Fibroblast of villous mesenchyme (primary cell): ENCODE measurements at places on chromosomes 5 and 9.
A peak's percentile ranks its signal among the peaks of the same experiment; 100 is the strongest.

GRCh38 chr5:160978944-160979343 lies 126.9 kb upstream of the ATP10B start:
- no peak for DNase-seq

DNA sequence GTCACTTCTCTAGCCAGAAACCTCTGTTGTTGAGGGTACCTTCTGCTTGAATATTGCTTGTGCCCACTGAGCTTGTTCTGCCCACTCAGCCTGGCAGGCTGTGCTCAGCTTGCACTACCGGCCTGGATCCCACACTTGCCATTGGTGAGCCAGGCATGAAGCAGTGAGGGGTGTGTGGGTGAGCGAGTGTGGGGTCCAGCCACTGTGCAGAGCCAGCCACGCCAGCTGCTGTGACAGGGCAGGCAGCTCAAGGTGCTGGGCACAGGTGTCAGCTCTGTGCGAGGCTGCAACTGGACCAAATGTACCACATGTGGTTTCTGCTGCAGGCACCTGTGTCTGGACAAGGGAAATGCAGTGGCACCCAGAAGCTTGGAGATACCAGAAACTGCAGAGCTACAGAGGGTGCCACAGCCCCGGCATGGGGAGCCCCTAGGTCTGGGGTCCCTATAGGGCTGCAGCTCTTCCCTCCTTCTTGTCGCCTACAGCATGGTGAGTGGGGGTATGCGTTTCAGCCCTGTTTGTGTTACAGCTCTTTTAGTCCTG lies 305.1 kb upstream of the RIOK2 start:
- DNase-seq, result no peak

GRCh38 chr9:95438561-95439357 lies 78.0 kb downstream of the PTCH1 start:
- no peak for DNase-seq

DNA sequence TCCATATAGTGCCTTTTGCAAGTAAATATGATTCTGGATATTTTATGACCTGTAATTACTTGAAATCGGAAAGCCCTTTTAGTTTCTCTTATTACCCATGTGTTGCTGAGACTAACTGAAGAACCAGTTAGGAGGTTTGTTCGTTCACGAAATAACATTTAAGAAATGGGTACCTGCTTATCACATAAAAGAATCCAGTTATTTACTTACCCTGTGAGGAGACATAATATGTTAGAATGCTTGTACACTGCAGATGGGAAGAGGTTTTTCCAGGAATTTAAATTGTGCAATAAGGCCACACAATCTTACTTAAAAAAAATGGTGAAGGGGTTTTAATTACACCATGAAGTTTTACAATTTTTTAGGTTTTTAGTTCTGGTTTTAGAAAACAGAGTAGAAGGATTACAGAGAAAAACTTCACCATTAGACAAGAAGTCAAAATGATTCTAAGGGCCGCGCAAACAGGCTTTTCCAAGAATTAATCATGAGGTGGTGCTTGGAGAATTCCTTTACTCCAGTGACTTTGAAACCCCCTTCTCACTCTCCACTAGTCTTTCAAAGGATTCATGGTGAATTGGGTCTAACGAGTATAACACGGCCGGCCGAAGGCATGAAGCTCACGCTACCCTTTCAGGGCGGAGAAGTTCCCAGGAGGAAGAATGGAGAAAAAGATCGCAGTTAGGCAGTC lies 1.1 kb upstream of the PTGER4 start:
- DNase-seq, result no peak

DNA sequence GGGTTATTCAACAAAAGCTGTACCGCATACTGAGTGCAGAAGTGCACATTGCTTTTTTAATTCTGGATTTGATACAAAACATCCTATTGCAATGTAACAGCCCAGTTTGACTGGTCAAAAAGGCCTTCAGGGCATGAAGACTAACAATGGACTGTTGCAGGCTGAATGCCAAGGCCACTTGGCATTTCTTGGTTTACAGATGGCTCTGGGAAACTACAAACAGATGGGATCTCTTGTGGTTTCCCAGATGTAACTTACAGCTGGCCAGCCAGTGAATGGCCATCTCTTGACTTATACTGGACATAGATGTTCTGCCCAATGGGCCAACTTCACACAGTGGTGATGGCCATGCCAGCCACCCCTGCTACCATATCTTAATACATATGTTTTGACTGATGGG lies 36.8 kb downstream of the UGT3A2 start:
- no peak for DNase-seq

DNA sequence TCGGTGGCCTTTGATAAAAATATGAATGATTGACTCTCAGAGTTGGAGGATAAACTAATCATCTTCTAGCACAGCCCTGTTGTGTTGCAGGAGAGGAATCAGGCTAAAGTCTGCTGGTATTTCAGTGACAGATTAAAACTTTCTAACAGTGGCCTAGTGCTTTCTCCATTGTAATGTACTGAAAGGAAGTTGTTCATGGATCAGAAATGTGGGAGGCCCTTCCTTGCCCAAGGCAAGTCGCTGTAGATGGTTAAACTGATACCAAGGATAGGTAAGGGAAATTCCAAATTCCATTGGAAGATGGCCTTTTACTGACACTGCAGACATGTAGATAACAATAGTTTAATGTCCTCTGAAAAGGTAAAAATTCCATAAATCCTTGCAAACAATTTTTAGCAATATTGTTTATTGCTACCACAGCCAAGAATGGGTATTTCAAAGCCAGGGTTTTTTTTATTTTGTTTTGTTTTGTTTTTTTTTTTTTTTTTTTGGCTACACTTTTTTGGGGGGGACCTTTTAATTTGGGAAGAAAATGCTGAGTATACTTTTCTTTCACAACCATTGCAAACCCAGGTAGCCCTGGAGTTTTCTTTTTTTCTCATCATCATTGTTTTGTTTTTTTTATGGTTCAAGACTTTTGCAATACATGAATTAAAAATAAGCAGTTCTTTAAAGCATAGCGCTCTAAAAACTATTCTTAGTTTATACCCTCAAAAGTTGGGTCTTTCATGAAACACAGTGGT lies 35.5 kb downstream of the WDR36 start:
- no peak for DNase-seq

DNA sequence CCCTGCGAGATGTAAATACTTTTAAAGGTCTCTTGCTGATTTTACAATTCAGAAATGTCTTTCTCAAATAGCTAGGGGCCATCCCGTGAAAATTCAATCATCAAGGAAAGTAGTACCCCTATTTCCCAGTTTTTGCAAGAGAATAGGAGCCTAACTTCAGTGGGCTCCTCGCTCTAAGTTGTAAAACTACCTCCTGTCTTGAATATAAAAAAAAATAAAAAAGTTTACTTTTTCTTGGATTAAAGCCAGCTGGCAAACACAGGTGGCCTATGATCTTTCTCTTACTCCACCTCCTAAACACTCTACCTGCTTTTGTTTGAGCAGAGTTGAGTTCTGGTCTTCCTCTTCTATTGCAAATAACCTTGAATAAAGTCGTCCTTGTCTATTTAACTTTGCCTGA lies 79.4 kb downstream of the SLCO4C1 start:
- DNase-seq, result no peak

GRCh38 chr9:126144603-126145456 lies 181.8 kb upstream of the MVB12B start:
- no peak for DNase-seq

GRCh38 chr5:164498438-164498837 lies 993.0 kb downstream of the MAT2B start:
- DNase-seq, result no peak

DNA sequence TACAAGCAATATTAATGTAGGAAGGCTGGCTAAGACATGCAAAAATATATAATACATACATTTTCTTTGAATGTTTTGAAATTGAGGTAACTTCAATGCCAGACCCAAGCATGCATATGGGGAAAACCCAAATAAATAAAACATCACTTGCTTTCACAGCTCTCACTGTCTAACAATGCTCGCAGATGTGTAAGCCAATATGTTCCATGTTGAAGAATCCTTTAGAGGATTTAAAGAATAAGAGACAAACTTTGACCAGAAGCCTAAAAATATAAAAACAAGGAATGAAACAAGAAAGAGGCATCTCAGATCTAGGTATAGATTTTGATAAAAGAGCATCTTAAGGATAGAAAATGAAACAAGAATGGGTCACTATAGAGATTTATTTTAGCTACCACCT lies 354.2 kb downstream of the CDH10 start:
- DNase-seq, result no peak

GRCh38 chr5:160496784-160497183 lies 75.1 kb downstream of the PTTG1 start:
- no peak for DNase-seq

DNA sequence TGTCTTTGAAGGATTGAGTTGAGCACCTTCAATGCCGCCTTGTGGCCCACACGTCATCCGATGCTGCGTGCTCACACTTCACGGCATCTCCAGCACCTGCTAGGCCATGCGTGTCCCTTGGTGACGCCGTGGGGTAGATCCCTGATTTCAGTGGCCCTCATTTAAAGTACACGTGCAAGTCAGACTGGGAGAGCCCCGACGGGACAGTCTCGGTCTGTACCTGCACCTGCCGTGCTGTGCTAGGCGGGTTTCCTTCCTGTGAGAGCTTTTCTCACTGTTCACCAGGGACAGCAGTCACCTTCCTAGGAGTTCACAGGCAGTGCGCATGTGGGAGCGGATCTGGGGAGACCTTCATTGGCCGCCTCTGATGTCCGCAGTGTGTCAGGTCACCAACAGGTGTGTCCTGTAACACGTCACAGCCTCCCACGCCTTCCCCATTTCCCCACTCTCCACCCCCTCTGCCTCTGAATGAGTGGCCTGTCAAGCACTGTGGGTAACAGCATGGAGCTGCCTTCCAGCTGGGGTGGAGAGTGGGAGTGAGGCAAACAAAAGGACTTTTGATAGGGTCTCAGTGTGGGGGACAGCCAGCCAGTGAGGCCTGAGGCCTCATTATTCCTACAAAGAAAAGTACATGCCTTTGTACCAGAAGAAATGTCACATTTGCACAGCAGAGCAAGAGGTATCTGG lies 236.4 kb downstream of the FANCC start:
- no peak for DNase-seq

- no peak for DNase-seq
These were observed 65.3 kb upstream of the ADRB2 start for GRCh38 chr5:148760945-148761638.

GRCh38 chr9:121272401-121272948 lies 4.5 kb downstream of the GSN start:
- DNase-seq, result no peak

DNA sequence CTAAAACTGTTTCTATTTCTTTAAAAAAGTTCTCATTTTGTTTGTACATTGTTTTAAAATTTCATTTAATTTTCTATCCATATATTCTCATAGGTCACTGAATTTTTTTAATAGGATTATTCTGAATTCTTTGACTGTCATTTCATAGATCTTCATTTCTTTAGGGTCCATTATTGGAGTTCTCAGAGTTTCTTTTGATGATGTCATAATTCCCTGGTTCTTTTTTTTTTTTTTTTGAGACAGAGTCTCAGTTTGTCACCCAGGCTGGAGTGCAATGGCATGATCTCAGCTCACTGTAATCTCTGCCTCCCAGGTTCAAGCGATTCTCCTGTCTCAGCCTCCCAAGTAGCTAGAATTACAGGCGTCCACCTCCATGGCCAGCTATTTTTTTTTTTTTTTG lies 89.9 kb downstream of the DMRT2 start:
- no peak for DNase-seq

- no peak for DNase-seq
These were observed 191.2 kb downstream of the FAM170A start for GRCh38 chr5:119820608-119821007.

DNA sequence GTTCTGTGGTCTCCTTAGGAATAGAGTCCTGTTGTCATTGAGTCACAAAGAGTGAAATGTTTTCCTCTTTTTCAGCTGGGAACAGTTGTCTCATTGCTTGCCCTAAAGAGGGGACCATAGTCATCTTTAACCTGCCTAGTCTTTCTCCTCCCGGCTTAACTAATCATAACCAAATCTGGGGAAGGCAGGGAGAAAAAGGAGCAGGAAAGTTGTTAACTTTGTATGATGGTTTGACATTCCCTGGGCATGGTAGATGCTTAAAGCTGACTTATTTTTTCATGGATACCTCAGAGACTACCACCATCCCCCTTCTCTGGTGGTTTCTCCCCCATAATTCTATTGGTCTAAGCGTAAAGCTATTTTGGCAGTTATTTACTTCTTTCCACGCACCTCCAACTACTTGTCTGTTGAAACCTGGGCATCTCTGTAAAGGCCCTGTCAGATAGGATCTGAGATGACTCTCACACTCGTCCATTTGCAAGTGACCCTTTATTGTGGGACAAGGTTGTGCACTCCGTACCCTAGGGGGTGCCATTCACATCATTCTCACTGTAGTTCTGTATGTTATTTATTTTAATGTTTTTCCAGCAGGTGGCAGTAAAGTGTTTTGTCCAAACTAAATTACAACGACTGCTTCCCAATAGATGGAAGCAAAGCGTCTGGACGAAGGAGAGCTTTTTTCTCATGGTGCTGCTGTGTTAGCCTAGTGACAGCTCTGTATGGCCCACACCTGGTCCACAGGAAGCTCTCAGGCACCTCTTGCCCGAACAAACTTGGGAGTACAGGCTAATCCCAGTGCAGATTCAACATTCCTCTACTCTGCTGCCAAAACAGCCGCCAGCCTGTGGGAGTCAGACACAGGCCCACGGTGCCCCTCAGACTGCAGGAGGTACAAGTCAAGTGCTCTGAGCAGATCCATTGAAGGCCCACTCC lies 3.0 kb upstream of the FAM13B start:
- peak; percentile 91 for DNase-seq

GRCh38 chr9:92986176-92987119 lies 39.1 kb downstream of the FGD3 start:
- DNase-seq, result no peak

- peak; percentile 64 for DNase-seq
These were observed 205.3 kb upstream of the WWC1 start for GRCh38 chr5:168086104-168086610.

- no peak for DNase-seq
These were observed 45.8 kb upstream of the RGMB start for GRCh38 chr5:98727686-98728085.

- peak; percentile 17 for DNase-seq
These were observed 466 bp downstream of the SMC2 start for GRCh38 chr9:104094534-104095015.

GRCh38 chr9:93122721-93123221 lies 11.3 kb downstream of the NINJ1 start:
- no peak for DNase-seq

DNA sequence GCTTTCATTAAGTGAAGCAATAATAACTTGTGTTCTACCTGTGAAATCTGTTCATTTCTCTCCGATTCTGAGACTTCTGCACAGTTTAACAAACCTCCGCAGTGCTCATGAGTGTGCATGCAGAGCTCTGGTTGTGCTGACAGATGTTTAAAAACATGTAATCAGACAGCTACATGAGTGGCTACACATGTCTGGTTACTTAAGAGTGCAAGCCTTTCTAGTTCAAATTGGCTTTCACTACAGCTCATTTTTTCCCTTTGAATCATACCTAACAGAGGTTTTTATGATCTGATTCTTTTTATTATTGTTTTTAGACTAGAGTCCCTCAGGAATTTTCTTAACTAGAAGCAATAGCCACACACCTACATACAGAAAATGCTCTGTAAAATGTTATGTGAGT lies 310.2 kb downstream of the ARRDC3 start:
- DNase-seq, result peak; percentile 67
